ENCODE measurements at places on chromosomes 16 and 17.
A peak's percentile ranks its signal among the peaks of the same experiment; 100 is the strongest.

DNA sequence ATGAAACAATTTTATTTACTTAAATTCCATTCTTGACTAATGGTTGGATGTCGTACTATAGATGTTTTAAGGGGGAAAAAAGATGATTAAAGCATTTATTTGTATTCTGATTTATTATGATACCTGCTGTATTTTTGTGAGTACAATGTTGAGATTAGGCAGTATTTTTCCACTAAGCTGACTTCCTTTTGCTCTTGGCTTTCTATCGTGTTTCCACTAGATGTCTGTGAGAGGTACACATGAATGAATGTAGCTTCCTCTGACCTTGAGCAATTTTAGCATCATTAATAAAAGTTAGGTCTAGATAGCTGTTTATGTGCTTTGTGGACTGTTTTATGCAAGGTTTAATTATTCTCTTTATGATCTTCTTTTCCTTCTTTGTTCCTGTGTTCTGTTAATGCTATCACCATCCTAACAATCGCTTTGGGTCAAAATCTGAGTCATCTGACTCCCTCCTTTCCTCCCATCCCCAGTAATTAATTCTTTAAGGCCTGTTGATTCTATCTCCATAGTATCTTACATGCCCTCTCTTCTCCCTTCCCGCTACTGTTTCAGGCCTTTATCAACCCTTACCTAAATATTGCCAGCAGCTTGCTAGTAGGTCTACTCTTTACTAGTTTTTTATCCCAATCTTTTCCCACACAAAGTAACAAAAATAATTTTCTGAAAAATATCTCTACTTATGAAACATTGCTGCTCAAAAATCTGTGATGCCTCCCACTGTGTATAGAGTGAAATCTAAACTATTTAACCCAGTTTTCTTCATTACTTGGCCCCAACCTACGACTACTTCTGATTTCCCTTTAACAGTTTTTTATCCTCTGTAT lies 76.0 kb downstream of the VMP1 start:
- peak; percentile 13 for ATAC-seq

DNA sequence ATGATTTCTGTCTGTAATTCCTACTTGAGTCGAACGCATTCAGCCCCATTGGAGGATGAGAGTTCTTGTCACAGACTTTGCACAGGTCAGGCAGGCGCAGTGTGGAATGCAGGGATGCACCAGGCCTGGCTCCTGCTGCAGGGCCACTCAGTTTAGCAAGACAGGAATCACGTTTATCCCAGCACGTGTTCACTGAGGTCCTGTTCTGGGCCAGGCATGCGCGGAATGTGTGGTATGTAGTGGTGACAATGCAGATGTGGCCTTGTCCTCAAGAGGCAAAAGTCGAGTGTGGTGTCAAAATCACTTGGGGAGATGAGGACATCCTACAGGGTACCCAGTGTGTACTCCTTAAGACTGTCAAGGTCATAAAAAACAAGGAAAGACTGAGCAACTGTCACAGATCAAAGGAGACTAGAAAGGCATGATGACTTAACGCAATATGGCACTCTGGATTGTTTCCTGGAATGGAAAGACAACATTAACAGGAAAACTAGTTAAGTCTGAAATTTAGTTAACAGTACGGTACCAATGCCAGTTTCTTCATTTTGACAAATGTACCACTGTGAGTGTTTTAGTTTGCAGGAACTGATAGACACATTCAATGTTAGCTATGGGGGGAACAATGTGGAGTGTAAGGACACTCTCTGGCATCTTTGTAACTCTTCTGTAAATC lies 121.5 kb upstream of the ADAMTS18 start:
- ATAC-seq, result no peak

DNA sequence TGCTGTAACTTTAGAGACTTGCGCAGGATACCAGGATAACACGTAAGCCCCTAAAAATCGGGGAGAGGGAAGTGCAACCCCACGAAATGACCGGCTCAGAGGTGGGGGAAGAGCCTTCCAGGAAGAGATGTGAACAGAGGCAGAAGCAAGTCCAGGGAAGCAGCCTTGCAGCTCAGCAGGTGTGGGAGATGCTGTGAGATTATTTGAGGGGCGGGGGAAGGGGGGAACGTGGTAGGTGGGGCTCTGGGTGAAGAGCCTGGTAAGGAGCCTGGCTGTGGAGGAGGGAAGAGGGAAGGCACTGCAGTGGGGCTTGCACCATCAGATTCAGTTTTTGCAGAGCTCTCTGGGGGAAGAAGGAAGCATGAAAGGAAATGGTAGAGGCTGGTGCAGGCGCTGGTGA lies 95.4 kb upstream of the CACNG5 start:
- ATAC-seq, result no peak

DNA sequence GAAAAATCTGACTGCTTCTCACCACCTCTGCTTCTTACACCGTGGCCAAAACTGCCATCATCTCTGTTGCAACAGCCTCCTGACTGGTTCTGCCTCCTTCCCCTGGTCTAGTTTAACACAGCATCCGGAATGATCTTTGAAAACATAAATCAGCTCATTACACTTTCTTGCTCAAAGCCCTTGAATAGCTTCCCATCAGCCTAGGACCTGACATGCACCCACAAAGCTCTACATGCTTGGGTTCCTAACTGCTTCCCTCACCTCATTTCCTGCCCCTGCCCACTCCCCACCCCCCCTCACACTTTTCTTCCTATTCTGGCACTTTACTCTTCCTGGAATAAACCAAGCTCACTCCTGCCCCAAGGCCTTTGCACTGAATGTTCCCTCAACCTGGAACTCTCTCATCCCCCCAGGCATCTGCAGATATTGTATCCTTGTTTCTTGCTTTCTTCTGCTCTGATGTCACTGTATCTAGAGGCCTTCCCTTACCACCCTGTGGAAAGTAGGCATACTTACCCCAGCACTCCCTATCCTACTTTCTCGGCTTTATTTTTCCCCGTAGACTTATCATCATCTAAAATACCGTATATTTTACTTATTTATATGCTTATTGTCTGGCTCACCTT lies 112.4 kb downstream of the FTO start:
- ATAC-seq, result no peak

DNA sequence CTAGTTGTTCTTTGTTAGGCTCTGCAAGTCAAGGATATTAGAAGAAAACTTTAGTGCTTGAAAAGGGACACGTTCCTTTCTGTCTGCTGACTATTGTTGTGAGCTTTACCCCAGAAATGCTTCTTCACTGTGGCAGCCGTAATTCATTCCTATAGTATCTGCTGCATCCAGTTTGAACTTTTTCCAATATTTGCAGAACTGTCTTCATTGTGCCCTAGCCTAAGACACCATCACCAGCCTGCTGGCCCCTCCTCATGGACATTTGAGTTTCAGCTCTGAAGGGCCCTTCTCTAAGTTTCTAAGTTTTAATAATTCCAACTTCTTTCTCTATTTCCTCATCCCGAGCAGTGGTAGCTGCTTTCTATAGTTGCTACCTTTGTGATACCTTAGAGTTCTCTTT lies 91.7 kb downstream of the SLC39A11 start:
- ATAC-seq, result no peak

All from activated T-helper 17 cell treated with anti-CD3 and anti-CD28 coated beads, Interleukin-2, amount 50 U/mL, for 72 hours (primary cell).